ENCODE measurements at places on chromosomes 5 and 9.

GRCh38 chr9:12923468-12924009 is 148.7 kb downstream of the LURAP1L start:
- DNase-seq = no peak

- DNase-seq = no peak
Measured at GRCh38 chr5:151270599-151270998, 17.6 kb downstream of the GM2A start.

DNA sequence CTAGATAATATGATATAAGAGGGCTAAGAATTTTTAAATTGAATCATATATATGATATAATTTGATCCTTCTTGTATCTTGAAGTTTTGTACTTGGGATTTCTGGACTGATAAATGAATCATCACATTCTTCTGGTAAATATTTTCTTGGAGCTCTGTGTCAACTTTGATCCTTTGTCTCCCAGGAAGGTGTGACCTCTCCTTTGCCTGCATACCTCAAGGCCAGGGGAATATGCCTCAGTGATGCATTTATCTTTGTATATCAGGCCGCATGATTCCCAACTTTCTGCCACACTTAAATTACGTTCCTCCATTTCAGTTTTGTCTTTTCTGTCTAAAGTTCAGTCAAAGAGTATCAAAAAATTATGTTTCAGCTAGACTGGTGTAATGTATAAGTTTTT is 101.2 kb downstream of the NLN start:
- DNase-seq = no peak

- no peak for DNase-seq
Measured at GRCh38 chr5:57791875-57792274, 309.3 kb upstream of the ACTBL2 start.

DNA sequence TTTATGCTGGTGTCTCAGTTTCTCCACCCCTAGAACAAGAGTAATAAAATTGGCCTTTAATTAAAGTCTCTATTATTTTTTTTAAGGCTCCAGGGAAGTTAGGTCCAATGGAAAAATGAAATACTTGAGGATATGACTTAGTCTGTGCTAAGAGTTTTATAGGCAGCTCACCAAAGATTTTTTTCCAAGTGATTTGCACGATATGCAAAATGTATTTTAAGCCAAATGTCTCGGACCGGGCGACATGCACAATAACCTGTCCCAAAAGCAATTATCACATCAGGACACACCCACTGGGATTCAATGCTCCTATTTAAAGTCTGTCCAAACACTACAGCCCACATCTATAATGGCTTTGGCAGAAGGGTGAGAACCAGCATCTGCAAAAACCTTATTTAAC is 136.1 kb upstream of the ANKH start:
- no peak for DNase-seq

GRCh38 chr5:151757233-151758140 is 944 bp downstream of the ATOX1 start:
- DNase-seq = no peak

DNA sequence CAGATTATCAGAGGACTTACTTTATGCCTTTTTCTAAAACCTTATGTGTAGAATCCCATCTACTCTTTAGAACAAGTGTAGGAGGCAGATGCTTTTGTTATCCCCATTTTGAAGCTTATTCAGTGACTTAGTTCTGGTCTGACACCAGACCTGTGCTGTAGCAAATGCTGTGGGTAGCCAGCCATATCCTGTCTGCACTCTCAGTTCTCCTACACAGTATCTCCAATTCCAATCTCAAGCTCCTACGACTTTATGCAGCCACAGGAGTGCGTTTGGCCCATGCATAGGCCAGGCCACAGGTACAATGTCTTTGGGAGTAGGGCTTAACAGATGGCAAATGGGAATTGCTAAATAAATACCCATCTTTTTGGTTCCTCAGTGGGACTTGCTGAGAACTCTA is 292.6 kb downstream of the MCTP1 start:
- no peak for DNase-seq

- no peak for DNase-seq
Measured at GRCh38 chr5:123124859-123125595, 36.0 kb downstream of the PRDM6 start.

- no peak for DNase-seq
Measured at GRCh38 chr5:14179446-14179845, 36.3 kb downstream of the TRIO start.

DNA sequence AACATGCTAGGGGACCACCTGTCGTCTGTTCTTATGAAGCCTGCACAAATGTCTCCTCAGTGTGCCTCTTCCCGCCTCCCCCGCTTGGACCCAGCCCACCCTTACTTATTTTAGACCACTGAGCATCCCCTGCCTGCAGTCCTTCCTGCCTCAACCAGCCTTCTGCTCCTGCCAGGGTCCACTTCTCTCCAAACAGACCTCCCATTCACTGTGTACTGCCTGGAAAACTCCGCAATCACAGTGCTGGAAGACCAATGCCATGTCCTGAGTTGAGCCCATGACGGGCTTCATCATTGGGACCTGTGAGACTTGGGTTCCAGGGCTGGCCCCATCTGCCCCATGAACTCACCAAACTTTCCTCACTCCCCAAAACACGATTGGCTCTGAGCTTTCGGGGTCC is 309.4 kb downstream of the IRX1 start:
- DNase-seq = no peak

GRCh38 chr5:108801301-108801700 is 53.6 kb downstream of the FER start:
- no peak for DNase-seq

- no peak for DNase-seq
Measured at GRCh38 chr9:88383176-88383575, 5.1 kb upstream of the SPIN1 start.

- no peak for DNase-seq
Measured at GRCh38 chr9:107866711-107867311, 377.2 kb upstream of the KLF4 start.

GRCh38 chr5:174623433-174624019 is 100.9 kb upstream of the MSX2 start:
- DNase-seq = no peak

GRCh38 chr9:110114859-110115201 is 93.1 kb downstream of the C9orf152 start:
- no peak for DNase-seq

DNA sequence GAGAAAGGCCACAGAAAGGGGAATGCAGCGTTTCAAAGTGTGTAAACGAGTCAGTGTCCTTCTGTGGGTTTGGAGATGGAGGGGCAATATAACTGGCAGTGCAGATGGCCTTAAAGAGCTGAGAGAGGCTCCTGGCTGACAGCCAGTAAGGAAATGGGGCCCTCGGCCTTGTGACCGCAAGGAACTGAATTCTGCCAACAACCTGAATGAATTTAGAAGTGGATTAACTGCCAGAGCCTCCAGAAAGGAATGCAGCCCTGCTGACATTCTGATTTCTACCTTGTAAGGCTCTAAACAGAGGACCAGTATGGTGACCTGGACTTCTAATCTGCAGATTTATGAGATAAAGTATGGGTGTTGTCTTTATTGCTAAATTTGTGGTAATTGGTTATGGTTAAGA is 17.5 kb upstream of the NREP start:
- DNase-seq = no peak

GRCh38 chr5:159184858-159185381 is 24.4 kb downstream of the RNF145 start:
- DNase-seq = no peak

DNA sequence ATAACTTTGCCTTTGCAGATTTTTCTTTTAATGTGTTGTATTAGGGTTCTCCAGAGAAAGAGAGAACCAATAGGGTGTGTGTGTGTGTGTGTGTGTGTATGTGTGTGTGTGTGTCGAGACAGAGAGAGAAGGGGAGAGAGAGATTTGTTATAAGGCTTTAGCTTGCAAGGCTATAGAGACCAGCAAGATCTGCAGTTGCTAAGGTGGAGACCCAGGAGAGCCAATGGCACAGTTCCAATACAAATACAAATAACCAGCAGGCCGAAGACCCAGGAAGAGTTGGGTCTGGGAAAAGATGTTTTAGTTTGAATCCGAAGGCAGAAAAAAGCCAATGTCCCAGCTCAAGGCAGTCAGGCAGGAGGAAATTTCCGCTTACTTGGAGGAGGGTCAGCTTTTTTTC is 23.0 kb downstream of the TMOD1 start:
- no peak for DNase-seq

GRCh38 chr5:73380041-73380440 is 68.5 kb downstream of the FOXD1 start:
- DNase-seq = no peak

DNA sequence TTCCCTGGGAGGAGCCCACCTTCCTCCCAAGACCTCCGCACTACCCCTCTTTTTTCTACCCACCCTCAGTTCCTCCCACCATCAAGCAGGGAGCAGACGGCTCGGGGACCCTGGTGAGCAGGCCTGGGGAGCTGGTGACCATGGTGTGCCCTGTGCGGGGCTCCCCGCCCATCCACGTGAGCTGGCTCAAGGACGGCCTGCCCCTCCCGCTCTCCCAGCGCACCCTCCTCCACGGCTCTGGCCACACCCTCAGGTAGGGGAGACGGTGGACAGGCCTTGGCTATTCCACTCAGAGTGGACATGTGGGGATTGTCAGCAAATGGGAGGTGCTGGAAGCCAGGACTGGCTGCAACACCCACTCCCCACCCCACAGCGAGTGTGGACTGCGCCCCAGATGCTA is 52.9 kb upstream of the ASS1 start:
- no peak for DNase-seq

DNA sequence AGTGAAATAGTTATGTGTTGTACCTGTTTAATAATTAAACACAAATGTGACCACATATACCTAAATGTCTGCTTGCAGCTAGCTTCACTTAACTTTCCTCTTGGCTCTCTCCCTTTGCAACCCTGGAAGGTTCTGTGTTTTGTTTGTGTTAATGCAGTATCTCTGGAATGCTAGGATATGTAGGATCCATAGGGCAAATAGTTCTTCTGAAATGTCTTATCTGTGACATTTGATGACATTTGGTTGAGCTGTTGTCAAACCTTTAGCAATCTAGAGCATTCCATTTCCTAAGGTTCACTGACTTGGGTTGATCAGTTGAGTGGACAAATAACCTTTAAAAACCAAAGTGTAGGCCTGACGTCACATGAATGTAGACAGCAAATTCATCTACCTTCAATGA is 21.8 kb downstream of the CTNNA1 start:
- DNase-seq = no peak

DNA sequence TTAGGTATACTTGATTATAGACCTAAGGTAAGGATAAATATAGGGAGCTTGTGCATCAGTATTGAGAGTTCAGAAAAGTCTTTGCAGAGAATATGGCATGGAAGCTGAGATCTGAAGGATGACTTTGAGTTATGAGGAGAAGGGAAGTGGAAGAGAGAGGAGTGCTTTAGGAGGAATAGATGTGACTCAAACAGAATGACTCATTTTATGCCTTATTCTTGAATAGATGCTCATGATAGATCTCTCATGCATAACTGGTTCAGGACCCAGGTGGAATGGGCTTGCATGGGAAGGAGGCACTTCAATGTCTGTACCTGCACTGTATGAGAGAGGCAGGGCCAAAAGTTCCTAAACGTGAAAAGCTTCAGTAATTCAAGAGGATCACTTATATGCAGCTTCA is 103.3 kb downstream of the CWC27 start:
- DNase-seq = no peak

- DNase-seq = no peak
Measured at GRCh38 chr5:143525176-143525575, 121.7 kb upstream of the NR3C1 start.

- DNase-seq = no peak
Measured at GRCh38 chr5:139682016-139682975, 34.1 kb downstream of the CXXC5 start.

DNA sequence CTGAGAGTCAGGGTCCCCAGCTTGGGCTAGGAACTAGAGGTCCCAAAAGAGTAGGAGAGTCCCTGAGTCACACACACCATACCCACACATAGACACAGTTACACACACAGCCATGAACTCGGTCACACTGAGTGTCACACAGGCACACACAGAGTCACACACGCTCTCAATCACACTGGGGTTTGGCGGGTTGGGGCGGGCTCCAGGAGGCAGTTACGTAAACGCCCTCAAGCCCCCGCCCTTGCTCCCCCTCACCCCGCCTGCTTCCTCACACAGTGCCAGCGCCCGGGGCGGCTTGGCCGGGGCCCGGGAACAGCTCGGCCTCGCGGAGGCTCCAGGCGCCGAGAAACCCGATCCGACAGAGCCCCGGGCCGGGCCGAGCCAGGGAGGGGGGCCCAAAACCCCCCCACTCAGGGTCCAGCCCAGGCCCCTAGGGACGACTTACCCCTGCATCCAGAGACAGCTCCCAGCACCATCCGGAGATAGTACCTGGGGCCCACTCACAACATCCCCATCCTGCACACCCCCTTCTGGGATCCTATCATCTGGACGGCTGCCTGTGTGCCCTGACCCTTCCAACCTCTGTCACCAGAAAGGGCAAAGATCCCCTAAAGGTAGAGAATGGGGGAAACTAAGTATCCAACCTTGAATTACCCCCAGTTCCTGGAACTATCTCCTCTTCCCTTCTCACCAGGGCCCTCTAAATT is 3.5 kb upstream of the CNTFR start:
- no peak for DNase-seq

- no peak for DNase-seq
Measured at GRCh38 chr5:1324719-1325190, 20.1 kb downstream of the CLPTM1L start.

- no peak for DNase-seq
Measured at GRCh38 chr5:157596487-157596886, 20.9 kb upstream of the ADAM19 start.

DNA sequence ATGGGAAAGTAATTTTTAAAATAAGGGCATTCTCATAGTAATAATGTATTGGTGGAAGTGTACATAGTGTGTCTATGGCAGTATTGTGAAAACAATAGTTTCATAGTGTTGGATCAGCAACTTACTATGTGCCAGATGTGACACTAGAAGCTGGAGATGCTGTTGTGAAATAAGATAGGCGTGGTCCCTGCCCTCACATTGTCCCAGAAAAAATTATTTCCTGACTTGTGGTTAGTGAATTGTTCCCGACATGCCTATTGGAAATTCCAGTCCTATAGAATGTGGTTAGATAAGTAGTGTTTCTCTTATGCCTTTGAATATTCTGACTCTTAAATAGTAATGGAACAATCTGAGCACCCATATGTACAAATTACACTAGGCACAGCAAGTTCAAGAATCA is 55.3 kb upstream of the MTAP start:
- no peak for DNase-seq

GRCh38 chr9:131668057-131668438 is 71.8 kb downstream of the RAPGEF1 start:
- DNase-seq = no peak

- DNase-seq = no peak
Measured at GRCh38 chr5:6780802-6781391, 67.7 kb downstream of the TENT4A start.

DNA sequence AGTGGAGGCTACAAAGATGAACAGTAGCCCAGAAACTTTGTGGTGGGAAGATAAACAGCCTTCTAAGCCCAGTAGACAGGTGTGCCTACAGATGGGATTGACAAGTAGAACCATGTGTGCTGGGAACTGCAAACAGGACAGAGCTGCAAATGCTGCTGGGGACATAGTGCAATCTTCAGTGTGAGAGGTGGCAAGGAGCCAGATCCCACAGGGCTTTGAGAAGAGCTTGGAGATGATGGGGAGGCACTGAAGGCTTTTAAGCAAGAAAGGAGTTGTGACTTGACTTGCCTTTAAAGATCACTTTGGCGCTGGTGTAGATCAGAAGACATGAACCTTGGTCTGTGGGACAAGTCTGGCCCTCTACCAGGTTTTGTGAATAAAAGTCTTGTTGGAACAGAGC is 675.2 kb downstream of the ACTL7B start:
- no peak for DNase-seq
